ENCODE measurements at places on chromosomes 12 and 14.

- no peak for DNase-seq
Observed at GRCh38 chr14:69259168-69259526, 811 bp upstream of the GALNT16 start.

DNA sequence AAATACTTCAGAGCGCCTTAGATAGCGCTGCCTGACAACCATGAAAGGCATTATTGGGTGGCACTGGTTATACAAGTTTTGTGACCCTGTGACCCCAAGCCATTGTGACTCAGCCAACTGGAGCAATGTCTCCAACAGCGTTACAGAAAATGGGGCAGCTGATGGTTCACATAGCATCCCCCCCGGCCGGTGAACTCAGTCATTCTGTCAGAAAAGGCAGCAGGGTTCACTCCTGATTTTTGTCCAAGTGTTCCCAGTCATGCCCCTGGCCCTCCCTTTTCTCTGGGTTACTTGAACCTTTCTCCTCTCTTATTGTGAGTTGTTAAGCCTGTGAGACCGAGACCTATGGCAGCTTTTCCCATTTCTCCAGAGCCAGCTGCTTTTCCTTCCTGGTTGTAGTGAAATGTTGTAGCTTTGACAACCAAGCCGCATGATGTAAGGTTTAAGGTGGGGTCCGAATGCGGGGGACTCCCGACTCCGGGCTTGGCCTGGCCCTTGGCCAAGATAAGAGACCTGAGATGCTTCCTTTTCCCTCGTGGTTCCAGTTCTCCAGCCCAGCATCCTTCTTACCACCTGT lies 22.0 kb downstream of the CD9 start:
- peak; percentile 45 for DNase-seq

DNA sequence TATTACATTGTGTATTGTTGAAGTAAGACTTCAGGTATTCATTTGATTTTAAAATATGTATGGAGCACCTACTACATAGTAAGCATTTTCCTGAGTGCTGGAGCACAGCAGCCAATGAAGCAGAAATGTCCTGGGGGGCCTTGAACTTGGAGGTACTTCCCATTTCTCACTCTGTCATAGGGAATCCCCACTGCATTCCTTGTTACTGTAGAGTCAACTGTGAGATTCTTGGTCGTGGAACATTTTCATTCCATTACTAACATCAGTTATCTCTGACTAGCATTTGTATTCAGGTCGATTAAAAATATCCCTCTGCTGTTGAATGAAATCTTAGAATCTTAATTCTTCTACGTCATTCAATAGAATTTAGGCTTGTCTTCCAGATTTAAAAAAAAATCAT lies 66.7 kb downstream of the PDE3A start:
- no peak for DNase-seq

DNA sequence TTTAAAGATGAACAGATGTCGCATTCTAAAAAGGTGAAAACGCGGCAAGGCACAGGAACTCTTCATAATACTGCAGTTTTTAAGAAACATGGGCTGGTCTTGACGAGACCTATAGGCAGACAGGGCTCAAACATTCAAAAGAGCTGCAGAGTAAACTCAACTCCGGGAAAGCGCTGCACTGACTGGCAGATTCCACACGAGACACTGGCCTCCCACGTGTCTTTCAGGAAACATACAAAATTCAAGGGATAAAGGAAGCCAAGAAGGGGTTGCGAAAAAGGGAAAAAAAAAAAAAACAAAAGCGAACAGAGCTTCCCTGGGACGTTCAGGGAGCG lies 614 bp upstream of the ARF6 start:
- DNase-seq: peak; percentile 74

- no peak for DNase-seq
Observed at GRCh38 chr12:56307221-56307965, 7.3 kb upstream of the CS start.

DNA sequence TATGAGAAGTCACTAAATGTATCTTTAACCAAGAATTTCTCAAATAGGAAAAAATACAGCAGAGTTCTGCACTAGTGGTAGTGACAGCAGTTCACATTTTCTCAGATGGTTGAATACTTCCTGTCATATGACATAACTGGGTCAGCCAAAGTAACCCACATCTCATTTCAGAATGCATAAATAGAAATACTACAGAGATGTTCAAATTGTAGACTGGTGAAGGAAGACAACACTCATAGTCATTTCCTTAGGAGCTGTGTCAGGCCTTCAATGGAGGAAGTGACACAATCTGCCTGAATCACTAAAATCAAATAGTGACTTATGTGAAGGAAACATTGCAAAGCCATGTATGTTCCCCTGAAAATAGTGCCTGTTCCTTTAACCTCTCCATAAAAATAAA lies 32.4 kb downstream of the FERMT2 start:
- no peak for DNase-seq

DNA sequence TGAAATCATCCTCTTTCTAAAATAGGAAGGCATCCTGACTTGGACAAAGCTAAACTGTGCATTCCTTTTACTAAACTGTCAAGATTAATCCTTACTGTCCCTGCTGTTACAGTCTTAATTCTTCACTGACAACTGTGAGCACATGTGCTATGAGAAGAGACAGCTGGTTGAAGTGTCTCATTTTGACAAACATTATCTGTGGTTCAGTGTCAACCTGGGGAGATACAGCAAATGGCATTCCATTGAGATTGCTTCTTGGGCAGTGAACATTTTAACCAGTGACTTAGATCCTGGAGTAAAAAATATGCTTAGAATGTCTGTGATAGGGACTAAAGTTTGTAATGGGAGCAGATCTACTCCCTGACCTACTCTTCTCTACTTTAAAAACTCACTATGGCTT lies 552.6 kb upstream of the ATP2B1 start:
- DNase-seq: no peak

DNA sequence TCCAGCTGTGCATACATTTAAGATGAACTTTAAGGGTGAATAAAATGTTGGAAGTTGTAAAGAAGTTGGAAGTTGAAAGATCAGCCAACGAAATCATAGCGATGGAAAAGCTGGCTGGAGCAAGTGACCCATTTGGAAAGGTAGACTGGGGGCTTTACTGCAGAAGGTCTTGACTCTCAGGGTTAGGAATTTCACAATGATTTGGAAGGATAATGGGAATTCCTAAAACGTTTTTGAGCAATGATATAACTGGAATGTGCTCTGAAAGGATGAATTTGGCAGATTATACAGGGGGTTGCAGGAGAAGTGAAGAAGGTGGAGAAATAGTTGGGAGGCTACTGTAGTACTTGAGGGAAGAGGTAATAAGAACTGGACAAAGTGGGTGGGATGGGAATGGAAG lies 27.4 kb downstream of the EMP1 start:
- DNase-seq: no peak

DNA sequence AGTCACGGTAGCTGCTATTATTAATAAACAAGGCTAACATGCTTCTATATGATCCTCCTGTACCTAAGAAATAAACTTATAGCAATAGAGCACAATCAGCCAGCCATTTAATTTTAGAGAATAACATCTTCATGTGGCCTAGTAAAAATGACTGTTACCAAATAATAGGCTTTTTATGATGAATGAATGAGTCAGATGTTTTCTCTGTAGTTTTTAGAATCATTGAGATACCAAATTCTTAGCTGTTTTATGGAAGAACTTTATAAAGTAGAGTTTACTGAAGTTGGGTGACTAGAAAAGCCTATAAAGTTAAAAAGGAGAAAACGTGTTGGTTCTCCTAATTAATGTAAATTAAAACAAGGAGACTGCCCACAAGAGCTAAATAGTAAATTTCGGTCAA lies 40.7 kb downstream of the WNK1 start:
- no peak for DNase-seq

DNA sequence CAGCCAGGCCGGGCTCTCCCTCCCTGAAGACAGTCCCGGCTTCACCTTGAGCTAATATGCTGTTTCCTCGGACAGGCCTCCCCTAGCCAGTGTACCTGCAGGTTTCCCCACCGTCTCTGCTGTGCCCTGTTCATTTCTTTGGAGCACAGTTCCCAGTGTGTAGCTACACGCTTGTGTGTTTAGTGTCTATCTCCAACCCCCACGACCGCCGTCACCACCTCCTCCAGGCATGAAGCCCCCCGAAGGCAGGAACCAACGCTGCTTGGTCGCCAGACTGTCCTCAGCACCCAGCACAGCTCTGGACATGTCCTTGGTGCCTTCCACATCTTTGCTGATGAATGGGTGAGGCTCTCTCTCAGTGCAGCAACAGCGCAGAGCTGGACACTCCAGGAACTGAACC lies 26.2 kb upstream of the PLEKHG6 start:
- DNase-seq: no peak

- peak; percentile 1 for DNase-seq
Observed at GRCh38 chr14:93234798-93235197, 27.7 kb downstream of the UBR7 start.

DNA sequence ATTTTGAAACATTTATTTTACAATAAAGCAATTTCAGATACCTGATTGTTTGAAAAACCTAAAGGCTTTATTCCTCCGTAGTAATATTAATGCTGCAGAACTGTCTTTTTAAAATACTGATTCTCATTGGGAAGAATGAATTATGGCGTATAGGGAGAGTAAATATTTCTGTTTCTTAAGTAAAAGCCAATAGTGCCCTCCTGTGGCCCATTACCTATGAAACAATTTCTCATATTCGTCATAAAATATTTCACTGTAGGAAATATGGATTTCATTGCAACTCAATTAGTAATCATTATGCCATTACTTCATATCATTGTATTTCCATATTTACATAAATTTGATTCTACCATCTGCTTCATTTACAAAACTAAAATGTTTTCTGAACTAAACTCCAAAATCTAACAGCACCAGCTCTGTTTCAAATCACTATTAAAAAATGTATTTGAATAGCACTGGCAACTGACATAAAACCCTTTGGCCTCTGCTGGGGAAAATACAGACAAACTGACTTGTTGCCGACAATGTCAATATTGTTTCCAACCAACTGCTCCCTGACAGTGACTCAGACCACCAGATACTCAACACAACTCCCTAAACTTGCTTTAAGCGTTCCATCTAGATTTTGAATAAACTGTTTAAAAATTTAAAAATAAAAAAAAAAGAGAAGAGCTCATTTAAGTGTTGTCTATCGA lies 290.3 kb downstream of the NAV3 start:
- peak; percentile 40 for DNase-seq

GRCh38 chr14:103100281-103101121 lies 6.0 kb downstream of the EXOC3L4 start:
- no peak for DNase-seq

- DNase-seq: peak; percentile 77
Observed at GRCh38 chr14:37197421-37198272, at the start of gene MIPOL1. TSS of gene MIPOL1 (plus strand) at chr14:37197937. CDS start at chr14:37247889, 49,952 bp downstream.

GRCh38 chr12:20370014-20370386 lies 1.7 kb downstream of the PDE3A start:
- DNase-seq: peak; percentile 15

GRCh38 chr12:19245106-19245505 lies 115.6 kb downstream of the PLEKHA5 start:
- DNase-seq: no peak

DNA sequence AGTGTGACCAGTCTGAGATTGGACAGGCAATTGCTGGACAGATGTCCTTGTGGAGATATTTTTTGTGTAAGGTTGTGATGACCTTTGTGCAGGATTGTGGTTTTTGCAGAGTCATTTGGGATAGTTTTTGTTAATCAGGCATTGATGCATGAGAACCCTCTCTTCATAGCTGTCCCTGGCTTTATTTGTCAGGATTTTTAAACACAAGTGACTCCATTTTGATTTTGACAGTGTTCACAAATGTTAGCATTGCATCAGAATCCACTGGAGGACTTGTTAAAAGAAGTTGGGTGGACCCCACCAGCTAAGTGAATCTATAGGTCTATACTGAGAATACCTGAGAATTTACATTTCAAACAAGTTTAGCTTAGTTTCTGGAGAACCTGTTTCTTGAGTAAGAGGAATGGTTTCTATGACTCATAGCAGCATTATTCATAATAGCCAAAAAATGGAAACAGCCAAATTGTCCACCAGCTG lies 11.8 kb downstream of the FNTB start:
- no peak for DNase-seq

DNA sequence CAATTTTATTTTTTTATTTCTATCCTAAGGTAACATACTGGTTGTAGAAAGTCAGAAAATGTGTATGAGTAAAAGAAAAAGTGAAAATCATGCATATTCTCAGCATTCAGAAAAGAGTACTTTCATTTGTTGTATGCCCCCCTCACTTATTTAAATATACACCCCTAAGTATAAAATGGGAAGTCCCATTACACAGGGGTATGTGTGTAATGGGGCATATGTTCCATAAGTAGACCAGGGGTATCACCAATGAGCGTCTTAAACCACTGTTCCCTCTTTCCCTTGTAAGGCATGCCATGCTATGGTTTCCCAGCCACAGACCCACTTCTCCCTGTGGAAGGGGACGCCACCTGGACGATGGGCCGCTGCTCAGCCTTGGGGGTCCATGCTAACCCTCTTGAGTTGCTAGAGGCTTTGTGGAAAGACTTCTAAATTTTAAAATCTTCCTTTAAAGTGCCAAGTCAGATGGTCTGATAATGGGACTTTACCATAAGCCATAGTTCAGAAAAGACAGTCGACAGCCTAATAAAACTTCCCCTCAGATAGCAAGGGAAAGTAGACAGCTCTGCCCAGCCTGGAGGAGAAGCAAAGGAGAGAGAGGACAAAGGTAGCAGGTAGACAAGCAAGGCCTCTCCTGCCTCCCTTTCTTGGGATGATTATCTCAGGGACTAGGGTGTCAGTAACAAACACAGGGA lies 118.2 kb downstream of the ZFP36L1 start:
- no peak for DNase-seq

GRCh38 chr12:65526311-65526710 lies 247.8 kb downstream of the MSRB3 start:
- DNase-seq: no peak

DNA sequence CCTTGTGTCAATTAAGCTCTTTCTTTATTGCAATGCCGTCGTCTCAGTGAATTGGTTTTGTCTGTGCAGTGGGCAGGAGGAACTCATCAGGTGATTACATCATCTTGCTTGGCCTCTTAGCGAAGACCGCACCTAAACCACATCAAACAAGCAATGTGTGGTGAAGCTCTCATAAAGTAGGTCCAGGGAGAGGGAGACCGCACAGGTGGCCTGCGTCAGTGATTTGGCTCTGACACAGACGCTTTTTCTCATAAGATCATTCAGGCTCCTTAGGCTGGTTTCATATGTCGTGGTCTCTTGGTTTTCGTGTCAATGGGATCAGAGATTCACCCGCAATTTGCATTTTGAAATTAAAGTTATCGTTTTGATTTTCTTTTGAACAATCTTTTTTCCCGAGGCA lies 6.7 kb upstream of the TESC start:
- DNase-seq: no peak

- no peak for DNase-seq
Observed at GRCh38 chr12:18591473-18591872, 146.3 kb downstream of the PLCZ1 start.

- DNase-seq: no peak
Observed at GRCh38 chr12:130441771-130442760, 104.4 kb downstream of the PIWIL1 start.

DNA sequence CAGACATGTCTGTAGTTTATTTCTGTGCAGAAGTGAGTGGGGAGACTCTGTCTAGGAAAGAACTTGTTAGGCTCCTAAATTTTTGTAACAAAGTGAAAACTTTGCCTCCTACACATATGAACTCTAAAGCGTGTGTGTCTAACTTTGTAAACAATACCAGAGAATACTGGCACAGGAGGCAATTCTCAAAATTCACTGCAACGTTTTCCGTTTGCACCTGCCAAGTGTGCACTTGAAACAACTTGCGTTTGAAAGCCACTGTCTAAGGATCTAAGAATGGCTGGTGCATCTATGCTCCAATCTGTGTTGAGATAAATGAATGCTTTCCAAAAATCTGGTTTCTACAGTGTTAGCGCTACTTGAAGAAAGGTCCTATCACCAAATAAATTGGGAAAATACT lies 15.3 kb downstream of the GRIP1 start:
- no peak for DNase-seq

GRCh38 chr14:34676516-34677211 lies 37.7 kb downstream of the CFL2 start:
- DNase-seq: no peak

Measured in NCI-H146 (cell line).